NCI-H460 (cell line): ENCODE measurements at places on chromosomes 4 and X.
A peak's percentile ranks its signal among the peaks of the same experiment; 100 is the strongest.

DNA sequence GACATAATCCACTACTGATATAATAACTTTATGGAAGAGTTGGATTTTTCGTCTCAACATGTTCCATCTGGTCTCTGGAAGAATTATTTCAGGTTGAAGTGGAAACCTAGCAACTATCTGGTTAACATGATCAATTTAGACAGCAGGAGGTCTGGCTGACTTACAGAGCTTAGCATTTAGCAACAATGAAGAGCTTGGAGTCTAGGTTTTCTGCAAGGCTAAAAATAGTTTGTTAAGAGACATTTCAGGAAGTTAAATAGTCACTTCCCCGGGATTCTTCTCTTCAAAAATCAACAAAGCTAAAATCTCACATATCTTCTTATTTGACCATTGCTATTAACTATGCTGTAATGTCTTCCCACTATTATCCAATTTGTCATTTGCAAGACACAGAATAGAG lies 418.6 kb upstream of the DIPK2B start:
- no peak for DNase-seq

- no peak for DNase-seq
These were observed 46.4 kb downstream of the KDR start for GRCh38 chr4:55078987-55079386.

GRCh38 chrX:101290957-101291603 lies at the start of gene TAF7L:
Gene TAF7L (minus strand): TSS chrX:101291334. CDS start chrX:101287543, 3,791 bp downstream.
- no peak for DNase-seq

DNA sequence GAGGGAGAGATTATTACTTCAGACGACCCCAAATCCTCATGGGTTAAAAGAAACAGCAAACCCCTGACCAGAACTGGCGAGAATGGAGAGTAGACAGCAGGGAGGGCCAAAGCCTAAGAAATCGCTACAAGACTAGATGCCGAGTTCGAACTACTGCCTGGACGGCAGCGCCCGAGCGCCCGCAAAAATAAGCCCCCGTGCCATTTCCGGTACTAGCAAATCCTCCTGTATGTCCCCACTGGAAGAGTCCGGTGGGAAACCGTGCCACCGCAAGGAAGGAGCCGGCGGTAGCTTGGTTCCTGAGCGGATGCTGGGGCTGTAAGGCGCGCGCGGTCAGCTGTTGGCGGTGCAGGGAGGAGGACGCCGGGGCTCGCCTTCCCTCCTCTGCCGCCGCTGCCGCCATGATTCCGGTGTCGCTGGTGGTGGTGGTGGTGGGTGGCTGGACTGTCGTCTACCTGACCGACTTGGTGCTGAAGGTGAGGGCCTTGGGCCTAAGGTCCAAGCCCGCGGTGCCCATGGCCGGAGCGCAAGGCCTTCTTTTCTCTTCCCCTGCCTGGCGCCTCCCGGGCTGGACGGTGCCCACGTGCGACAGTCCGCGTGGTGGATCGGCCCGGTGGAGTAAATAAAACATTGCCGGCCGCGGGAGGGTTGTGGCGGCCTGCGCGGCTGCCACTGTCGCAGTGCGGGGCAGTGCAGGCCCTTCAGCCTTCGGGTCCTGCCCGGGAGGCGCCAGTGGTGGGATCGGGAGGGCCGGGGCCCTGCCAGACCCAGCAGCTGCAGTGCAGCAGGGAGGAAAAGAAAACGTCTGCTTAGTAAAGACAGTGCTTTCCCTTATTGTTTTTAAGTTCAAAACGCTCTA lies at the start of gene MBTPS2:
Gene MBTPS2 (plus strand): TSS at position 284 of the 859 bp plus-strand sequence. CDS start 118 bp downstream, at position 402.
- peak; percentile 84 for DNase-seq
